ENCODE measurements at places on chromosomes 5 and 9.

GRCh38 chr5:113249206-113249605 is 185.6 kb downstream of the TSSK1B start:
- no peak for DNase-seq

DNA sequence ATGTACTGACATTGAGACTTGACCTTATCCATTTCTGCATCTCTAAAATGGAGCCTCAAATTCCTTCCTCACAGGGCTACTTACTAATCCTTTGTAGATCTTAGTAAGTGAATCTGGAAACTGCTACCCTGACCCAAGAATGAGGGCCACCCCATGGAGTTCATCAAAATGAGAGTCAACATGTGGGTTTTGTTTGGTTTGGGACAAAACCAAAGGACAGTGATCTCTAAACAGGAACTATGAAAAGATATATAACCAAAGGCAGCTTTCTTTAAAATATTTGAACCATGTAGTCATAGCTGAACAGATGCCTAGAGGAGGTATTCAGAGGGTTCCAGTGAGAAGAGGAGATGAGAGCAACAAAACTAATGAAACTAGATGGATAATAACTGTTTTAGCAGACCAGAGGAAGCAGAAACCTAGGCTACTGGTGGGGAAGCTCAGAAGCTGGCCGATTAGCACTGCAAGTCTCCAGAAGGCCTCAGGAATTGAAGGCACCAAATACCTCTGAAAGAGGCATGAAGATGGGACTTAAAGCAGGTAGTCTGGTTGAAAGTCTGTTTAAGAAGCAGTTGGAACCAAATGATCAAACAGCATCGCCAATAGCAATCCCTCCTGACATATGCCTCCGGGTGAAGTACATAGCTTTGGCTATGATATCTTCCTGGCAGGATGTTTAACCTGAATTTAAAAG is 45.8 kb downstream of the THOC3 start:
- no peak for DNase-seq

- no peak for DNase-seq
Observed at GRCh38 chr5:101067429-101067828, 164.3 kb upstream of the ST8SIA4 start.

DNA sequence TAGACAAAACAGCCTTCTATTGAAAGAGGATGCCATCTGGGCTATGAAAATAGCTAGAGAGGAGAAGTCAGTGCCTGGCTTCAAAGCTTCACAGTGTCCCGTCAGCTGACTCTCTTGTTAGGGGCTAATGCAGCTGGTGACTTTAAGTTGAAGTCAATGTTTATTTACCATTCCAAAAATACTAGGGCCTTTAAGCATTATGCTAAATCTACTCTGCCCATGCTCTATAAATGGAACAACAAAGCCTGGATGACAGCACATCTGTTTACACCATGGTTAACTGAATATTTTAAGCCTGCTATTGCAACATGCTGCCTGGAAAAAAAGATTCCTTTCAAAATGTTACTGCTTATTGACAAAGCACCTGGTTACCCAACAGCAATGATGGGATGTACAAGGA is 309.1 kb downstream of the NTRK2 start:
- DNase-seq: no peak

- DNase-seq: no peak
Observed at GRCh38 chr5:169762338-169763095, 125.4 kb downstream of the DOCK2 start.

- no peak for DNase-seq
Observed at GRCh38 chr5:151620461-151620840, 29.3 kb upstream of the FAT2 start.

- DNase-seq: no peak
Observed at GRCh38 chr5:69188811-69189161, 597 bp upstream of the CENPH start.

- no peak for DNase-seq
Observed at GRCh38 chr5:82417776-82418607, 139.8 kb upstream of the RPS23 start.

- no peak for DNase-seq
Observed at GRCh38 chr9:113786071-113786470, 90.0 kb upstream of the ZNF618 start.

- DNase-seq: no peak
Observed at GRCh38 chr5:42787845-42788244, 23.8 kb downstream of the SELENOP start.

GRCh38 chr5:25418978-25419377 is 774.2 kb upstream of the CDH10 start:
- no peak for DNase-seq

DNA sequence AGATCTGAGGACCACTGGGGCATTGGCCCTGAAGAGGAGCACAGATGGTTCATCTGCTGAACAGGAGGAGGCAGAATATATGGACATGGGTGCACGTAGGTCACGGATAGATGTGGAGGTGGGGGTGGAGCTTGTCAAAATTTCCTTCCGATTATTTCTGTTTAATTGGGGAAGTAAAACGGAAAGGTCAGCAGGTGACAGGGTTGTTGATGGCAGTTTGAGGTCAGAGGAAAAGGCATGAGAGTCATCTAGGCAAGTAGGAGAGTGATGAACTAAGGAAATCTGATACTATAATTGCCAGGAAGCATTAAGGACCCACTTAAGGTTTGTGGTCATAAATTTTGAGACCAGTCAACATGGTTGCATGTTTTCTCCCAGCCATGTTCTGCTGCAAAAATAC is 8.4 kb upstream of the FAM81B start:
- DNase-seq: no peak

DNA sequence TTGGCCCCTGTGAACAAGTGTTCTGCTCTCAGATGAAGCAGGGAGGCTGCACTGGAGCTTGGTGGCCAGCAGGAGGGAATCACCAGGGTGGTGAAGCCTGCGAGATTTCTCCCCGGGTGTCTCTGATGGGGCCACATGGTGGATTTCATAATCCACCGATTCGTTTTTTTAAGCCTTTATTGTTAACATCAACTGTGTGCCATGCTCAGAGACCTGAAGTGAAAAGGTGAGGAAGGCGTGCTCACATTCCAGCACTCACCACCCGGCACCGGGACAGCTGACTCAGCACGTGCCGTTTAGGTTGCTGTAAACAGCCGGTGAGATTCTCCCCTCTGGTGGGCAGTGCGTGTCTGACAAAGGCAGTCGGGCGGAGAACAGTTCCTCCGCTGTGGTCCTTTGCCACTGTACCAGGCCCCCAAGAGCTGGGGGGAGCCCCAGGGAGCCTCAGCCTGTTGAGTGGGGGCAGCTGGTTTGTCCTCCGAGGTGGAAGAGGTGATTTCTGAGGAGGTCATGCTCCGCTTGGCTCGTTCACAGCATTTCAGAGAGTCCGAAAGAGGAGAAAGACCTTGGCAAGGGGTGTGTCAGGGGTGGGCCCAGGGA is 12.7 kb upstream of the AHRR start:
- no peak for DNase-seq

DNA sequence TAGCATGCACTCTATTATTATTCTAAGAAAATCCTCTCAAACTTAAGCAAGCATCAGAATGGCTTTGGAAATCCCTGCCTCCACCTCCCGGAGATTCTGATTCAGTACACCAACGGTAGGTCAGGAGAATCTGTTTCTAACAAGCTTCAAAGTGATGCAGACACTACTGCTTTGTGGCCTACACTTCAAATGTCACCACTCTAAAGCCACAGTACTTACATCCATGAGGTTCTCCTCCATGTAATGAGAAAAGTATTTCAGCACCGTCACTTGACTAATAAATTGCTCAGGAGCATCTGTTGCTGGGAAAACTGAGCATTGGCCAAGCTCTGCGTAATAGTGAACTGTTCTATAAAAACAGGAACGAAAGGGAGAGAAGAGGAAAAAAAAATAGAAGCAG is 4.8 kb downstream of the PLK2 start:
- no peak for DNase-seq

DNA sequence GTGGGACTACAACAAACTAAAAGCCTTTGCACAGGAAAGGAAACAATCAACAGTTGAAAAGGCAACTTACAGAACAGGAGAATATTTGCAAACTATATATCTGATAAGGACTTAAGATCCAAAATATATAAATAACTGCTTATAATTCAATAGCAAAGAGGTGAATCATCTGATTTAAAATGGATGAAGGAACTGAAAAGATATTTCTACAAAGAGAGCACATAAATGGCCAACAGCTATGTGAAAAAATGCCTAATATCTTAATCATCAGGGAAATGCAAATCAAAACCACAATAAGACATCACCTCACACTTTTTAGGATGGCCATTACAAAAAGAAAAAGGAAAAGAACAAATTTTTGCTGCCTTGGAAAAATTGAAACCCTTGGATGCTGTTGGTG is 100.4 kb downstream of the LURAP1L start:
- no peak for DNase-seq

DNA sequence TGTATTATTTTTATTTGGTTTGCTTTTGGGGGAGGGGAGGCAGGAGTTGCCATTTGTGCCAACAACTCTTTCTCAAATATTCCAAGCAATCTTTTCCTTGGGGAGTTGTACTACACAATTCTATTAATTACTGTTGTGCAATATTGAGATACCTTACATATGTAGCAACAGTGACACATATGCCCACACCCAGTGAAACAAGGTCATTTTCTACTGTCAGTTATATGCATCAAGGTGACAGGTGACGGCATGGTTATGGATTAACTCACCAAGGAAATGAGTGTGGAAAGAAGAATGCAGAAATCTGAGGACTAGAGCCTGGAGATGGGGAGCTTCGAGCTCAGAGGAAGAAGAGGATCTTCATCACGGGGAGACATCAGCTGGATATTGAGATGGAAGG is 17.9 kb upstream of the MSMP start:
- DNase-seq: no peak

- DNase-seq: no peak
Observed at GRCh38 chr9:131523086-131523388, 8.0 kb downstream of the UCK1 start.

- no peak for DNase-seq
Observed at GRCh38 chr9:127034691-127035090, 87.7 kb downstream of the ANGPTL2 start.

- DNase-seq: no peak
Observed at GRCh38 chr9:100466829-100467221, 6.1 kb upstream of the TMEFF1 start.

DNA sequence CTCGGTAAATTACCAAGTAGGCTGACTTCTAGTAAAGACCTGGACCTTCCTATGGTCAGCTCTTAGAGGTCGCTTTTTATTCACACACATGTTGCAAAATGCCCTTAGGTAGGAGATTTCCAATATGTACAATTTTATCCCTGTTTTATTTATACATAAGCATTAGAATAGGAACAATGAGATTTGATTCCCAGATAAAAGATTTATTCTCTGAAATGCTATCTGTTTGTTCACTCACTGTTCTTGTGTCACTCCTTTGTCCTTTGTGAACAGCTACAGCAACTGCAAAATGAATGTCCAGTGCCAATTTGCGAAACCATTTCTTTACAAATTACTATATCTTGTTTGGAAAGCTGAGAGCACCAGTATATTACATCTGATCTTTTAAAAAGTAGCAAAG is 991.5 kb upstream of the TYRP1 start:
- DNase-seq: no peak

DNA sequence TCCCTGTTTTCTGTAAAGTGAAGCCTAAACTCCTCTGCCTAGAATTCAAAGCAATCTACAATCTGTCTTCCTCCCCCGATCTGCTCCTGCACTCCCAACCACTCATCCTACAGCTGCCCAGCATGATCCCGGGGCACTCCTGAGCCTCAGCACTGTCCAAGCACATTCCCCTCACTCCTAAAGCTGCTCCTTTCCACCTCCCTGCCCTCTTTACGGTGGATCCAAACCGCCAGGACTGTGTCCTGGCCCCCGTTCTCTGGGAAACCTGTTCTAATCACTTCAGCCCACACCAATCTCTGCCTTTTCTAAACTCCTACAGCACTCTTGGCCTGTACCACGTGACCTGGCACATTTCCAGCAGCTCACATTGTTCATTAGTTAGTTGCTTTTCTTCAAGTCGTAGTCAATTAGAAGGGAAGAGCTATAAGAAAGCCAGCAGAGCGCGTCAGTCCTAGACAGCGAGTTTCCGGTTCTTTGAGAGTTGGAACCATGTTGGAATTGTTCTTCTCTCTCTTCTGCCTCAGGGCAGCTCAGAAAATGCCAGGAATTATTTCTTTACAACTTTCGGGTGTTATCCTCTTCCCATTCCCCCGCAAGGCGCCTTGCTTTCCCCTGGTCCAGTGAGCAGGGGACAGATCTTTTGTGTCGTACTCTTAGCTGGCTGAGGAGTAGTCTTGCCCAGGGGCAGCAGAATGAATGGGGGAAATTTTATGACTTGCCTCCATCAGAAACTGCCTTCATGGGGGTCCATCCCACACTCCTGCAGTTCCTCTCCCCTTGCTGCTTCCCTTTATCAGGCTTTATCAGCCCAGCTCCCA is 60.7 kb downstream of the NRG2 start:
- DNase-seq: no peak

DNA sequence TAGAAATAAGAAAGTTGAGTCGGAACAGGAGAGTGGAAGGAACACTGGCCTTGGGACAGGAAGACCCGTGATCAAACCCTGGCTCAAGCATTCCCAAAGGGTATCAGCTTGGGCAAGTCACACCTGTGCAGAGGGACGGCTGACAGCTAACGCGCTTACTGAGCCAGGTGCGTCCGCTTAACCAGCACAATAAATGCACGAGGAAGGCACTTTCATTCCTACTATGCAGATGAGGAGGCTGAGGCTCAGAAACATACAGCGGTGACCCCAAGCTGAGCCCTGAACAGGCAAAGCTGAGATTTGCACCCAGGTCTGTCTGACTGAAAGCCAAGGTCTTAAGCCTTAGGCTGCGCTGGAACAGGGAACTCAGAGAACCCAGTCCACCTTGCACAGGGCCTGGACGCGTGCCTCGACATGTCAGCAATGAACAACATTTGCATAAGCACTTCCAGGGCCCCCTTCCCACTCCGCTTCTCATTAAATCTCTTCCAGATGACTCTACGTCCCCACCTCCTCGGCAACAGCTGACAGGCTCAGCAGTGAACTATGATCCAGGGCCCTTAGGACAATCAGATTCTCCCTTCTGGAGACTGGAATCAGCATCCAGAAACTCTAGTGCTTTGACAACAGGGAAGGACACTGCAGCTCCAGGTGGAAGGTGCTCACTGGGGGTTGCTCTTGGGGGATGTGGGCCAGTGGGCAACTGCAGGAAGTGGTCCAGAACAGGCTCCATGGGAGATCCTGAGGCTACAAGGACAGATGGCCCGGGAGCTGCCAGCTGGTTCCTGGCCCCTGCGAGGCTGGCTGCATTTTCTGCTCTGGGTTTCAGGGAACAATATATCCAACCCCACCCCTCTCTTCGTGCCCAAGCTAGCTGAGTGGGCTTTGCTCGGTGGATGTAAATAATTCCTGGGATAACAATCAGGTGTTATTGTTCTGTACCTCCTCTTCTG is 35.2 kb downstream of the SH3PXD2B start:
- DNase-seq: no peak

- DNase-seq: no peak
Observed at GRCh38 chr5:78765116-78765515, 116.5 kb upstream of the LHFPL2 start.

- no peak for DNase-seq
Observed at GRCh38 chr9:12819436-12820185, 44.8 kb downstream of the LURAP1L start.

- peak; percentile 51 for DNase-seq
Observed at GRCh38 chr9:91948101-91948596, 1.9 kb downstream of the ROR2 start.

- no peak for DNase-seq
Observed at GRCh38 chr9:110546411-110546871, 33.1 kb downstream of the SVEP1 start.

All from right lung (tissue), 10 donors.